ENCODE measurements at places on chromosomes 3 and 15.

DNA sequence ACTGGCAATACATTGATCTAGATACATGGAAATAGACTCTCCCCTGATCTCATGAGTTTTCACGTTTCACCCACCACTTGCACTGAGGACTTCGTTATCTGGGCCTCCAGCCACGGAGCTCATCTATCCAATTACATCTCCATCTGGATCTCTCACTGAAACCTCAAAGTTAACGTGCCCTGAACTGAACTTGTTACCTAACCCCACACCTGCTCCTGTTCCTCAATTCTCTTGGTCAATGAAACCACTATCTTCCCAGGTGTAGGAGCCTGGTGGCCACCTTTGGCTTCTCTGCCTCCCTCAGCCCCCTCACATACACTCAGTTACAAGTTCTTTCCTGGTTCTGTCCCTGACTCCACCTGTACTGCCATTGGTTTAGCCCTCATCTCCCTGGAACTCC is 9.7 kb downstream of the DGKG start:
- DNase-seq = no peak

GRCh38 chr3:128334766-128335165 is 131.9 kb downstream of the DNAJB8 start:
- DNase-seq = no peak

GRCh38 chr15:89827829-89828228 is 13.2 kb upstream of the ANPEP start:
- DNase-seq = no peak

GRCh38 chr3:51391566-51392354 is 675 bp downstream of the RBM15B start:
- peak; percentile 43 for DNase-seq

DNA sequence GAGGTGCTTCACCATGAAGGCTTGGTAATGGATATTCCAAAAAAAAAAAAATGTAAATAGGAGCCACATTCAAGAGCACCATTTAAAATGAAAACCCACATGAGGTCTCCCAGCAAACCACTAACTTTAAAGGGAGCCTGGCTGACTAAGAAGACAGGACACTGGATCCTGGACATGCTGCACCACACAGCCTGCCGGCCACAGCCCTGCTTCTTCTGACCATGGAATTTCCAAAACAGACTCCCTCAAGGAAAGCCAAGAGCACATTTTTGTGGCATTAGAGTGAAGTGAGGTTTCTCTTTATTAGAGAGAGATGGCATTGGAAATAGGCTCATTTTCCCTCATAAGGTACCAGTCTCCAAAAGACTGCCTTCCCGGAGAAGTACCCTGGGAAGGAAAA is 113.9 kb downstream of the RORA start:
- no peak for DNase-seq

DNA sequence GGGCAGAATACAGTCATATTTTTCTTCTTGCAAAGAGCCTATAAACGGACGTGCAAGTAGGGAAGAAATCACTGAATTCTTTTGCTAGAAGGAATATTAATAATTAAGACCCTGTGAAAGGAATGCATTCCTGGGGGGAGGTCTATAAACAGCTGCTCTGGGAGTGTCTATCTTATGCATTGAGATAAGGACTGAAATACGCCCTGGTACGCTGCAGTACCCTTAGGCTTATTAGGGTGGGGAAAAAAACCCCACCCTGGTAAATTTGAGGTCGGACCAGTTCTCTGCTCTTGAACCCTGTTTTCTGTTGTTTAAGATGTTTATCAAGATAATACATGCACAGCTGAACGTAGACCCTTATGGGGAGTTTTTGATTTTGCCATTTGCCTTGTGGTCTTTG is 100.0 kb upstream of the KBTBD8 start:
- no peak for DNase-seq

DNA sequence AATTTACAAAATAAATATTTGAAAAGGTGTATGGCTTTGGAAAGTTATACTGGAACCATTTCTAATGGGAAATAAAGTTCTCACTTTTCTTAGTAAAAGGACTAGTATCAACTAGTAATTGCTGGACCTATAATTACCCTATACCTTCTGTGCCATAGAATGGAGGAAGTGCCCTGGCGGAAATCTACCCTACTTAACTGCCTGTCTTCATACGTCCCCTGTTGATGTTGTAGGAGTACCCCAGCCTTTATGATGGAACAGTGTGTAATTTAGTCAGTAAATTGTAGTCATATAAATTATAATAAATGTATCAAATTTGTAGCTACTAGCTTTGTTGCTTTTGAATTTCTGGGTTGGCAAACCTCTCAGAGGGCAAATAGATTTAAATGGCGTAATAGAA is 149.9 kb downstream of the LPP start:
- no peak for DNase-seq

DNA sequence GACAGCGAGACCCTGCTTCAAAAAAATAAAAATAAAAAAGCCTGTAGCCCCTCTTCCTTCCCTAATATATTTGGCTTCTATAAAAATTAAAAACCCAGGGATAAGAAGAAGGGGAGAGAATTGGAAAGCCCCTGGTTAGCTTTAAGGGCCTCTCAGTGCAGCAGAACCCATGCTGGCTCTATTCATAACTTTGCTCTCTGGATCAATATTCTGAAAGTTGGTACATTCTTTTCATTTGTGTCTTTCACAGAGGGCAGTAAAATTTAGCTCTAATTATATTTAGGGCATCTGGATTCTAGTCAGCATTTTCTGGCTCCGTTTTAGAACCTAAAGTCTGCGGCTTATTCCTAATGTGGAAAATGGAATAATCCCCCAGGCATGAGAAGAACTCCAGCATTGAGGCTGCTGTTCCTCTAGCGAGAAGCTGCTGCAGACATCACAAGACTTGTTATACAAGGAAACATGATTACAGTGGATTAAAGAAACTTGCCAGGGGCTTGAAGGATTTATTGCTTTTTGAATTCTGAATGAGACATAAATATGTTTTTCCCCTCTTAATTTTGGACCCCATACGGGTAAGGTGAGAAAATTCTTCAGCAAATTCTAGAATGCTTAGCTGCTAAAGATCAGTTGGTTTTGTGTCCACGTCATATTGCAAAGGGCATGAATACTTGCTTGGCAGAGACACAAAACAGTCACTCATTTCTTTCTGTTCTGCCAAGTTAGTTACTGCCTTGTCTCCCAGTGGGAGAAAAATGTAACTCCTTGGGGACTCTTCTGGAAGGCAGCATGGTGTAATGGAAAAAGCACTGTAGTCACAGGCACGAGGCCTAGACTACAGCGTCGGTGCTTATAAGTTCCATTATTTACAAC is 177.7 kb downstream of the VGLL4 start:
- DNase-seq = peak; percentile 66

GRCh38 chr15:67997996-67998395 is 56.1 kb upstream of the PIAS1 start:
- DNase-seq = no peak

DNA sequence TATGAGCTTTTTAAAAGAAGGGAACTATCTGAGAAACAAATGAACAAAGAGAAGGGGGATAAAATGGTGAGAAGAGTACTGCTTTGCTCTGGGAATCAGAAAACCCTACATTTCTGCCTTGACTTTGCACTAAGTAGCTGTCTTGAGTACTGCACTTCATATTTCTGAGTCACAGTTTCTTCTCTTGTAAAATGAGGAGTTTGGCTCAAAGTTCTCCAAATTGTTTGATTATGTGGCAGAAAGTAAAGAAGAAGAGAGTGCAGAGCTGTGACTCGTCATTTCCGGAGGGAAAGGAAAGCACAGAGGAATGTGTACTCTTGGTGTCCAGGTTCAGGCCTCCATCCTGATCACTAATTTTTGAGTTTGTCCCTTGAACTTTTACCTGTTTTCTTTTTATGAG is 54.7 kb downstream of the TP63 start:
- no peak for DNase-seq

DNA sequence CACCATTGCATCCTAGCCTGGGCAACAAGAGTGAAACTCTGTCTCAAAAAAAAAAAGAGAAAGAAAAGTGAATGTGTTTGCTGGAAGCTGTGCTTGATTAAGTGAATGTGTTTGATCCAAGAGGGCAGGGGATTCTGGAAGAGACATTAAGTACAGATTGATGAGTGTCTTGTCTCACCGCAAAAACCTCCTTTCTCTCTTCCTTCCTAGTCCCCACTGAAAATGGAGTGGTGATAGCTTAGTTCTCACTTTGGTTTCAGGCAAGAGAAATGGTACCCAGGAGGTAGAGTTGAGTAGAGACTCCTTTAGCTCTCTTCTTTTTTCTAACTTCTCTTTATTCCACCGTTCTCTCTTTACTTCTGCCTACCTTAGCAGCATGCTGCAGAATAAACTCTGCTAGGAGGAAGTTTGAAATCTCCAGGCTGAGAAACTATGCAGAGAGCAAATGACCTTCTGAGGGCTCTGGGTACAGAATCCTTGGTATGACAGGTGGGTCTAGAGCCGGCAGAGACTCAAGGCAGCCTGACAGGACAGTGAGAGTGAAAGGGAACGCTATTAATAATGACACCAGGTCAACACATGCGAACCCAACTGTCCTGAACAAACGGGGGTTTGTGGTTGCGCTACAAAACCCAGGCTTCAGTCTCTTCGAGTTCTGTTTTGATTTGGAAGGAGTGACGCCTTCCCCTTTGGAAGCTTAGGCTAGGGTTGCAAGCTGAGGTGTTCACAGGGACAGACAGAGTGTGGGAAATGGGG is 74.9 kb downstream of the SMAD3 start:
- DNase-seq = no peak

DNA sequence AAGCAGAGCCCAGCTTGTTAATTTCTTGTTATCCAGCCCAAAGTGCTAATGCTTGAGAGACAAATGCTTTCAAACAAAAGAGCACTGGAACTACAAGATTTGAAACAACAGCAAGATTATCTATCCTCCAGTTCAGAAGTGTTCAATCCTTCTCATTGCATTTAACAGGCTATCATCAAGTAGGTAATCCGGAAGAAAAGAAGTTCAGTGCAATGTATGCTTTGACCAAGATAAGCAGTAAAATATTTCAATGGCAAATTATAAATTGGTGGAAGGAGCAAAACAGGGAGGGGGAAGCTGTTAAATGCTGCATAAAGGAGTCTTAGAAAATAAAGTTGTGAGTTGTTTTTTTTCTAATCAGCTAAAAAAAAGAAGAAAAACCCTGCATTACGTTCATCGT is 8.8 kb downstream of the LRIG1 start:
- DNase-seq = no peak

DNA sequence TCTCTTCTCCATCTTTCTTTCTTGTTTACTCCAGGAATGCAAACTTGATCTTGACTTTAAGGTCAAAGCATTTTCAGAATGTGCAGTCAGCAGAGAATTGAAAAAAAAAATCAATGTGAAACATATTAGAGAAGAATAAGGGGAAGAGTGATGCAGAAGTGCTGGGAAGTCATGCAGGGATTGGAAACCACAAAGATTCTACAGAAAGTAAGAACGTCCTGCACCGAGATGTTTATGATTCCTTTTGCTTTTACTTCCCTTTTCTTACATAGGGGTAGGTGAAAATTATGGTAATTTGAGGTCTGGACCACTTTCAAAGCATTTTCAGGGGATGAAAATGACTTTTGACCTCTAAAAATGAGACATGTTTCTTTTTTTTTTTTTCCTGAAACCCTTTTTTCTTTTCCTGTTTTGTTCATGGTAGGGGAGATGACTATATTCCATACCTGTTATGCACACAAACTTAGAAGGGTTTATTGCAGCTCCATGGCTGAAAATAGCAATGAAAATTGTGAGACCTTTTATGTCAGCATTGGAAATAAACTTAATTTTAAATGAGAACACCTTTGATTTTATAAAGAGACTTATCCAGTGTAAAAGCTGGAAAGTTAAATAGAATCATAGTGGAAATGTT is 623.5 kb upstream of the TBL1XR1 start:
- no peak for DNase-seq

All from hepatic stellate cell (primary cell).